ELR (cell line): ENCODE measurements at places on chromosomes 4 and X.
A peak's percentile ranks its signal among the peaks of the same experiment; 100 is the strongest.

DNA sequence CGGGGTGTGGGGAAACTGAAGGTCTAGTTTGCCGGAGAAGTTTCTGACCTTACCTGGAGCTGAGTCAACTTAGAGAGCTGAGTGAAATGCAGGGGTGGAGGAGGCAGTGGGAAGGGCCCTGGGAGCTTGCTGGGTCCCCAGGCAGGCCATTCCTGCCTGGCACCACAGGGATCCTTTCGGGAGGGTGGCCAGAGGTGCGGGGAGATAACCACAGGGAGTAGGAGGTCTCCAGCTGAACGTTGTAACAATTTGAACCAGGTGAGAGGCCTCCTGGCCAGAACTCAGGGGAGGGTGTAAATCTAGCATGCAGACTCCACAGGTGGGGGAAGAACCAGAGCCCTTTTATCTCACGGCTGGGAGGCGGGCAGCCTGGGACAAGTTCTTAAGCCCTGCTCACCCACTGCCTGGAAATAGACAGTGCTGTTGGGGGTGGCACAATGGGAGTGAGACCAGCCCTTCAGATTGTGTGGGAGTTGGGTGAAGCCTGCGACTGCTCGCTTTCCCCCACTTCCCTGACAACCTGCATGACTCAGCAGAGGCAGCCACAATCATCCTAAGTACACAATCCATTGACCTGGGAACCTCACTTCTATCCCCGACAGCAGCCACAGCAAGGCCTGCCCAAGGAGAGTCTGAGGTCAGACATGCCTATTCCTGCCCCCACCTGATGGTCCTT, 247.4 kb downstream of the ADGRA3 start:
- no peak for DNase-seq

GRCh38 chr4:80077639-80078038, 4.6 kb upstream of the ANTXR2 start:
- peak; percentile 81 for DNase-seq

- no peak for DNase-seq
Observed at GRCh38 chr4:169079942-169080827, 70.1 kb upstream of the CBR4 start.

GRCh38 chr4:6992728-6993677, 50.2 kb upstream of the TADA2B start:
- DNase-seq: peak; percentile 9

DNA sequence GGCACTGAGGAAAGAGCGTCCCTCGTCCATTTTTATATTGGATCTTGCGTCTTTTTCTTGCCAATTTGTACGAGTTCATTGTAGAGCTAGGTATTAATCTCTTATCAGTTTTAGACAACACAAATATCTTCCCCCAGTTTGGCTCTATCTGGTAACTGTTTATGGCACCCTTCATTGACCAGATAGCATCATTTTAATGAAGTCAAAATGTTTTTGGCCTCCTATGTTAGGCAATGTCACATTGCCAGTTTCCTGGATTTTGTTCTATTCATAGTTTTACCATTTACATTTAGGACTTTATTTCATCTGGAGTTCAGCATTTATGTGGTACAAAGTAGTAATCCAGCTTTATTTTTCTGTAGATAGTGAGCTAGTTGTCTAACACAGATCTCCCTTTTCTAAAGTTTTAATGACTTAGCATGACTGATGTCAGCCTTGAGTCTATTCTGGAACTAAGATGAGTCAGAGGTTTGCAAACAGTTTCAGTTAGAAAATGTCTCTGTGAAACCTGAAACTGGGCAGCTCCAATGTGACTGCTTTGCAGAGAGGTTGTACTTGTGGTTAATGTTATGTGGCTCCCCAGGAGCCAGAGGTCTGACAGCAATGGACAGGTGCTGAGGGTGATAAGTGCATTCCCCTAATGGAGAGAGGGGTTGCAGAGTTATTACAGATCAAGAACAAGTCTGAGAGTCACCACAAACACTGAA, 5.3 kb upstream of the STBD1 start:
- peak; percentile 80 for DNase-seq
